Stimulated activated CD4-positive, alpha-beta T cell treated with anti-CD3 and anti-CD28 coated beads, Interleukin-1b, Interleukin-23, amount 100 ng/mL, for 48 hours (primary cell): ENCODE measurements at places on chromosomes 5 and 9.

- no peak for DNase-seq
Observed at GRCh38 chr5:125612181-125612721, 811.0 kb upstream of the GRAMD2B start.

DNA sequence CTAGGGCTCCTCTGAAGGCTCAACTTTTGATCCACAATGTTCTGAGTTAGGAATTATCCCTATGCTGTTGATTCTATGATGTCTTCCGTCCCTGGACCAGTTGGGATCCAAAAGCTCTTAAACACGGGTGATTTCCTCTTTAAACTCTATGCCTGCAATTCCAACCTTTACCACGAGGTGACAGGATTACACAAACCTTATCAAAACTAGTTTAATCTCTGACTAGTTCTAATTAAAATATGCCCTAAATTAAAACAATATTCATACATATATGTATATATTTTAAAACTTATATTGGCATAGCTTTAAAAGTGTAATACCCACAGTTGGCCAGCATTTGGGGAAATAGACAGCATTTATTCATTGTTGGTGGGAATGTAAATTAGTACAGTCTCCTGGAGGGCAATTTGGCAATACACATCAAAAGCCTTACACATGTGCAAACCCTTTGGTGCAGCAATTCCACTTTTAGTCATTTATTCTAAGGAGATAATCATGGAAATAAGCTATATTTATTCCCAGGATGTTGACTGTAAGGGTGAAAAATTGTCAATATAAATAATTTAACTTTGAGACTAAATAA is 51.6 kb upstream of the PHYKPL start:
- DNase-seq: no peak

DNA sequence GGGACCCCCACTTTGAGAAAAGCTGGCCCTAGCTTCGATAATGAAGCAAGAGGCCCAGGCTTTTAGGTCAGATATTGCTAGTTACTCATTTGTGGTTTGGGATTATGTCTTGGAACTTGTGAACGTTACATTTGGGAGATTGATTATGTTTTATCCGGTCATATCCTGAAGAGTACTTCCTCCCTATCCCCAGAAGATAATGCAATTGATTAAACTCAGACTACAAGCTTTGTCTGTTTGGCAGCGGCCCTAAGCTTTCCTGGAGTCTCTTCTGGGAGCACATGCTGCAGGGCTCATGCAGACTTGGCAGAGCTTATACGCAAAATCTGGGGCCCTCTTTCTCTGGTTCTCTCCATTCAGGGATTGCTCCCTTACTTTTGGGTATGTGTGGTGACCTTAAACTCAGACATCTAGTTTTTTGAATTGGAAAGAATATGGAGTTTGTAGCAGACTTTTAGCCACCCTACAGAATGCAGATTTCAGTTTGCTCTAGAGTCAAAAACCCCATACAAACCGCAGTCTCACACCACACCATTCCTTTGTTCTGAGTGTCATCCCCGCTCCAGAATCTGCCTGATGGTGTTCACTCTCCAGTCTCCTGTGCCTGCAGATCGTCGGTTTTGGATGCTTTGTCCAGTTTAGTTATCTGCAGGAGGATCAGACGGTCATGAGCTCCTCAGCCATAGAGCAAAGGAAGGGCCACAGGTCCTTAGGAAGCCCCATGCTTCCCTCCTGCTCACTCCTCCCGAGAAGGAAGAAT is 449.5 kb upstream of the TRPC7 start:
- no peak for DNase-seq

- no peak for DNase-seq
Observed at GRCh38 chr5:109413458-109413857, 3.7 kb upstream of the PJA2 start.

DNA sequence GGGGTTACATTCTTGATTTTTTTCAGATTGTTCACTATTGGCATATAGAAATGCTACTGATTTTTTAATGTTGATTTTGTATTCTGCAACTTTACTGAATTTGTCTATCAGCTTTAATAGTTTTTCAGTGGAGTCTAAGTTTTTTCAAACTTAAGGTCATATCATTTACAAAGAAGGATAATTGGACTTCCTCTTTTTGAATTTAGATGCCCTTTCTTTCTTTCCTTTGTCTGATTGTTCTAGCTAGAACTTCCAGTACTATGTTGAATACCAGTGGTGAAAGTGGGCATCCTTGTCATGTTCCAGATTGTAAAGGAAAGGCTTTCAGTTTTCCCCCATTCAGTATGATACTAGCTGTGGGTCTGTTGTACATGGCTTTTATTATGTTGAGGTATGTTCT is 49.3 kb downstream of the SREK1 start:
- no peak for DNase-seq

DNA sequence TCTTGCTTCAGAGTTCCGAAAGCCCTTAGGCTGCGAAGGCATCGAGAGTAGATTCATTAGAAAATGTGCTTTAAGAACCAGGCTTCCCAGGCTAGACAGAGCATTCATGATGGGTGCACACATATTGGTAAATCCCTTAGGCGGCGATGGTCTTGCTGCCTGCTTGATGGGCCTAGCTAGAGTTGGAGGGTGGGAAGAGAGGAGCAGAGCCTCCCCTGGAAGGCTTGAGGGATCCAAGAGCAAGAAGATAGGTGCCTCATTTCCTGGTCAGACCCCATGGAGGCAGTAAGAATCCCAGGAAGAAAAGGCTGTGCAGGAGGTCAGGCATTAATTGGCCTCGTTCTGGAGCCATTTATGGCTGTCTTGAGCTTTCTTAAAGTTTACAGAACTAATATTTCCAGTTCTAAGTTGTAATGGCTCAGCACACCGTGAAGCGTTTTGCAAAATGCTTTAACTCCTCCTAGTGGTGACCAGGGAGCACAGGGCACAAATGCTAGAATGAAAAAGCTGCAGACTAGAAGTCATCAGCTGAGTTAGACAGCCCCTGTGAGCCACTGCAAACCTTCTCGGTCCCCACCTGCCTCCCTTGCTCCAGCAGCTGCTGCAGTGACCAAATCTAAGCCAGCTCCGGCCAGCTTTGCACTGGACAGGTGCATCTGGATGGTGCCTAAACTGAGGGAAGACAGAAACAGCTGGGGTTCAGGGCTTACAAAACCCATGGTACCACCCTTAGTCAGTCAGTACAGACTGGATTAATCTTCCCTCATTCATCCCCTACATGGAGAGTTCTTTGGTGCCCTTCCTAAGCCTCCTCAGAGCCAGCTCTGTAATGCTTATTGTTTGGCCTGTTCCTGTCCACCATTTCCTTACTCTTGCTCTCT is 14.7 kb downstream of the SLC45A2 start:
- DNase-seq: no peak
